Body of pancreas (tissue), 4 donors: ENCODE measurements at places on chromosomes 16 and 17.

GRCh38 chr17:36921095-36921851, 16.0 kb upstream of the LHX1 start:
- DNase-seq: no peak

DNA sequence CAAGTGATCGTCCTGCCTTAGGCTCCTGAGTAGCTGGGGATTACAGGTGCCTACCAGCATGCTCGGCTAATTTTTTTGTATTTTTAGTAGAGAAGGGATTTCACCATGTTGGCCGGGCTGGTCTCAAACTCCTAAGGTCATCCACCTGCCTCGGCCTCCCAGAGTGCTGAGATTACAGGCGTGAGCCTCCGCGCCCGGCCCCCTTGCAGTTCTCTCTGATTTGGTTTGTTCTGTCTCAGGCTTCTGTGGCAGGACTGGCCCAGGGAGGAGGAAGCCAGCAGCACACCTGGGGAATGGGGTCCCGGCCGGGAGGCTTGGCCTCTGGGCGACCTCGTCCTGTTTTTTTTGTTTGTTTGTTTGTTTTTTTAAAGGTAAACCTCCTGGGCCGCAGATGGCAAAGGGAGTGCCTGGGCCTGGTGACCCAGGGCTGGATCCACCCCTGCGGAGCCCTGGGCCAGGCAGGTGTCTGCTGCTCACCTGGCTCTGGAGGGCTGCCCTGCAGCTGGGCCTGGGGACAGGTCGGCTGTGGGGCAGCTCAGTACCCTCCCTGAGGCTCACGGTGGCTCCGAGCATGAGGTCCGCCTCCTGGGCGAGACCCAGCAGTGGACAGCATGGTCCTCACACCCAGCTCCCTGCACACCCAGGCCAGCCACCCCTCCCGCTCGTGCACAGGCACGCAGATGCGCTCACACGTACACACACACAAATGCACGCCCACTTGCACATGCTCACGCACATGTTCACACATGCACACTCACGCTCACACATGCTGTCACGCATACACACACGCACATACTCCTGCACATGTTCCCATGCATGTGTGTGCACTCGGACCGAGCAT, 3.3 kb upstream of the NUDT16L1 start:
- DNase-seq: no peak

GRCh38 chr16:3988824-3989223, 108.3 kb upstream of the CREBBP start:
- peak; percentile 37 for DNase-seq

- no peak for DNase-seq
Observed at GRCh38 chr17:63382136-63382535, 64.0 kb downstream of the CYB561 start.

GRCh38 chr17:16945136-16945482, 26.8 kb downstream of the TNFRSF13B start:
- DNase-seq: no peak

GRCh38 chr16:57946181-57946801, 24.6 kb downstream of the CNGB1 start:
- no peak for DNase-seq

GRCh38 chr16:26344240-26344776, 652.5 kb downstream of the HS3ST4 start:
- DNase-seq: no peak

DNA sequence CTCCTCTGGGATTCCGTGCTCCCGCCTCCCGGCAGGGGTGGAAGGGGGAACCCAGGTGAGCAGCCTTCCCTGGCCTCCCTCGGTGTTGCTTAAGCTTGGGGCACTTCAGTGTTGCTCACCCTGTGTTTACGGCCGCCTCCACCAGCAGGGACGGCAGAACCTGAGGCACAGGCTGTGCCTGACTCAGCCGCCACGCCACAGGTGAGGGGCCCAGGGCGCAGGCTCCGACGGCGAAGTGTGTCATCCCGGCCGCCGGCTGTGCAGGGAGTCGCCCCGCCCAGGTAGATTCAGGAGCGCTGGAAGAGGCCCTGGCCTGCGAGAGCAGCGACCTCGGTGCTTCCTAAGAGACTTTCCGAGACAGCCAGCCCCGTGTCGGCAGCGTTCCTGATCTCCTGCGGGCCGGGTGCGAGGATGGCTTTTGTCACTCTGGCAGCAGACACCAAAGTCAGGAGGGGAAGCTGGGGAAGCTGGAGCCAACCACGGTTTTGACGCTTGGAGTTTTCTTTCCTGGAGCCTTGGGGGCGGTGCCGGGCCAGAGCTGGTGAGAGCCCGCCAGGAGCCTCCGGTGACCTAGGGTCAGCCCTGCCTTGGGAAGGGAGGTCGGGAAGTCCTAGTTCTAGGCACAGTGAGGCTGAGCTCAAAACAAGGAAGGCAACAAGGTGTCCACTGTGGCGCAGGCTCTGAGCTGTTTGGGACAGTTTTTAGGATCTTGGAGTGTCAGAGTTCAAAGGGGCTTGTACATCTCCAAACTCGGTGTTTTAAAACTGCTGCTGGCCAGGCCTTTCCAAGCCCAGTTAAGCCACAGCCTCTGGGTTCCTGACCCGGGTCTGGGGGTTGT, 2.1 kb downstream of the GSE1 start:
- peak; percentile 92 for DNase-seq

DNA sequence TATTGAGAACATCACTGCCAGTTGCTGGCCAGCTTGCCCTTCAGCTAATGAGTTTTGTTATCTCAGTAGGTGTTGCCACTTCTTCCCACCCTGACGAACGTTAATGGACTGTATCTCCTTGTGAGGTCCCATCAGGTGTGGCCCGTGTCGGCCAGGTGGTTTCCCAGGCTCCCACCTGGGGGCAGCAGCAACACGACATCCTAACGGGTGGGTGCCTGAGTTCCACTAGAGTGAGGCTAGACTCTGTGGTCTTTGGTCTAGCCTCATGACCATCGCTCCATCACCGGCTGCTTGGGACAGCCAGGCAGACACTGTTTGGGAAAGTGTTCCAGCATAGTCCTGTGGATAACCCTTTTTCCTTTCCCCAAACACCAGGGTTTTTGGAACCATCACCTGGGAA, 45.6 kb upstream of the LCMT1 start:
- DNase-seq: no peak

DNA sequence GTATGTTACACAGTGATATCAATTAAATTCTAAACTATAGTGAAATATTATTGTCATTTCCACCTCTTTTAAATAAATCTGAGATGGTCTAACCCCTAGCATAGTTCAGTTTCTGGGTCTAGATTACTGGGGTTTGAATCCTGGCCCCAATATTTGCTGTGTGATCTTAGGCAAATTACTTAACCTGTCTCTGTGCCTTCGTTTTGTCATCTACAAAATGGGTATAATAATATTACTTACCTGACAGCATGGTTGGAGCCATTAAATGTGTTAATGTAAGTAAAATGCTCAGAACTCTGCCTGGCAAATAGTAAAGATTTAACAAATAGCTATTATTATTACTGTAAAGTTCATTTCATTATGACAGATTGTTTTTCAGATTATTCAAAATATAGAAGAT, 52.3 kb downstream of the BMERB1 start:
- no peak for DNase-seq

GRCh38 chr16:20850981-20851380, 44.7 kb downstream of the REXO5 start:
- DNase-seq: no peak

DNA sequence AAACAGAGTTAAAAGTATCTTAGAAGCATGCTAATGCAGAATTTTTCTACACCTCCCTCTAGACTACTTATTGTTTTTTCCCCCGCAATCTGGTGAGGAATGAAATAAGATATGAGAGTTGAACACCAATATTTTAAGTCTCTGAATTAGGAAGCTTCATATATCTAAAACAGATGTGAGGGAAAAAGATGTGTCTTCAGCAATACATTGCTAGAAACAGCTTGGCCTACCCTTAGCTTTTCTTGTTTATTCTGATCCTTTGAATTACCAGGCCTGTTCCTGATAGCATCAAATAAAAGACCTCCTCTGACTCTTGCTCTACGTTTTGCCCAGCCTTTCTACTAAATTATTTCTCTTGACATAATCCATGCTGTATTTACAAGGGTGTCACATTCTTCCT, 221.8 kb downstream of the CDH11 start:
- DNase-seq: no peak

GRCh38 chr16:51757505-51757904, 606.4 kb upstream of the SALL1 start:
- DNase-seq: no peak

GRCh38 chr17:61533797-61534196, 57.2 kb downstream of the NACA2 start:
- DNase-seq: no peak

DNA sequence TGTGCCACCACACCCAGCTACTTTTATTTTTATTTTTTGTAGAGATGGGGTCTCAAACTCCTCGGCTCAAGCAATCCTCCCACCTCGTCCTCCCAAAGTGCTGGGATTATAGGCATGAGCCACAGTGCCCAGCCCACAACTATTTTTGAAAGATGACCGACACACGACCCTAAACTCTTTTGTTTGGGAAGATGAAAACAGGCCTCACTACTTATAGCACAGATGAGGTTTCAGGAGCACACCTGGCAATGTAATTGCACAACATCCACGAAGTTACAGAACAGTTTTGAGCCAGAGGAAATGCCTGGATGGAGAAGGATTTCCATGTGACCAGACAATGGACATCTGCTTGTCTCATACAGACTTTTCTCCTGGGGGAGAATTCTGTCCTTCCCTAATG, 43.4 kb upstream of the PRSS54 start:
- DNase-seq: no peak

- no peak for DNase-seq
Observed at GRCh38 chr17:34116306-34116705, 138.8 kb upstream of the CCL2 start.

DNA sequence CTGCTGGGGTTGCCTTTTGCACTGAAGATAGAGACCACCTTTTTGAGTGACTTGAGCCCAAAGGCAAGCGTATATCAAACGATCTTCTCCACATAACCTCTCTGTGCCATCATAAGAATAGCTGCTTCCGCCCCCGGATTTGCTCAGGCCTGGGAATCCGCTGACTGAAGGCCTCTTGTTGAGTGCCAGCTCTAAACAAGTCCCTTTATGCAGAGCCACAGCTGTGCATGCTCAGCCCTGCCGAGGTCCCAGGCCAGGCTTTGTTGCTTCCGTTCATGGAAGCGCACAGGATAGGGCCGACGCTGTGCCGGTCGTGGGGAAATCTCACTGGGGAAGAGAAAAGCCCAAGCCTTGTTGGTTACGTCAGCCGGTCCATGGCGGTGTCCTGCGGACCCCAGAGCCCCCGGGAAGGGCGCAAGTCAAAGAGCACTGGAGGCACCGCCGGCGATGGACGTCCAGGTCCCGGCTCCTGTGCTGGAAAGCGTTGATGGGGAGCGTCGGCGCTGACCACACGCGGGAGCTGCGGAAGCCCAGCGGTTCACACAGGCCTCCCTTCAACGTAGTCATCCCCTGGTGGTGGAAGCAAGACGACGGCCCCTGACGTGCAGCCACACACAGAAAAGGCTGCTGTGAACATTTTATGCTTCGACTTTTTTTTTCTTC, 23.5 kb upstream of the RPL13 start:
- DNase-seq: no peak

- no peak for DNase-seq
Observed at GRCh38 chr16:85134789-85135142, 22.5 kb upstream of the CIBAR2 start.

GRCh38 chr17:48646183-48647102, 20.3 kb upstream of the HOXB9 start:
- DNase-seq: no peak

GRCh38 chr17:76234354-76234679, 6.0 kb downstream of the RNF157 start:
- no peak for DNase-seq
